ENCODE measurements at places on chromosomes 12 and 14. TPM values are rescaled to one million over a fixed set of nuclear protein-coding genes. Genes with fewer than 3 reads are reported as not detected.
A peak's percentile ranks its signal among the peaks of the same experiment; 100 is the strongest.

DNA sequence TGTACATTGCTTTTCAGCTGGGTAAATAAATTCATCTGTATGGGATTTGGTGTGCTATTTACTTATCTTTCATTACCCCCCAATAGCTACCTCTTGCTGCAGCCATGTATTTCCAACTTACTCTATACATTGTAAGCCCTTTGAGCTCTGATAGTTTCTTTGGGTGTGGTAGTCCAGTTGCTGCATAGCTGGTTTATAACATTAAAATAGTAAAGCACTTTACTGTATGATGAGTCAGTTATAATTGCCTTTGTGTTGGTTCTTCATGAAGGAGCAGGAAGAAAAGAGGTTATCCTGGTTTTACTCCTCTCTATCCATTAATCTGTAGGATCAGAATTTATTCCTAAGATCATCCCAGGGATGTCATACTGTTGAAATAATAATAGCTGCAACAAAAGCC, 15.7 kb downstream of the TBC1D30 start:
- H3K27me3 ChIP-seq: no peaks in the 10 kb centered on the region
- H3K4me1 ChIP-seq: peaks cover 1% of the 10 kb centered on the region
- H3K27ac ChIP-seq: no peak overlapping the region
- H3K4me3 ChIP-seq: no peak overlapping the region

MMP17 gene
- total RNA-seq: 0.49 TPM

SLC6A15 gene
- 0.57 TPM for total RNA-seq

- no peak for DNase-seq
- H3K36me3 ChIP-seq: no peaks in the 10 kb centered on the region
- H3K27me3 ChIP-seq: no peaks in the 10 kb centered on the region
- H3K27ac ChIP-seq: peak overlapping the region; percentile 46
- H3K4me3 ChIP-seq: no peak overlapping the region
- H3K4me1 ChIP-seq: peaks cover 10% of the 10 kb centered on the region
Measured at GRCh38 chr14:64639340-64639821, 64.8 kb upstream of the PLEKHG3 start.

- H3K27ac ChIP-seq: no peak overlapping the region
- no peaks in the 10 kb centered on the region for H3K4me1 ChIP-seq
- H3K36me3 ChIP-seq: no peaks in the 10 kb centered on the region
- no peak for DNase-seq
- H3K27me3 ChIP-seq: no peaks in the 10 kb centered on the region
Measured at GRCh38 chr12:87233671-87234070, 795.5 kb downstream of the C12orf50 start.

Data from progenitor cell of endocrine pancreas (in vitro differentiated cells).